NCI-H1417 treated with DMSO at 0.1 percent for 48 hours (cell line): ENCODE measurements at places on chromosomes 16 and 17.

- no peak for DNase-seq
These were observed 14.6 kb downstream of the RSL1D1 start for GRCh38 chr16:11836650-11837244.

DNA sequence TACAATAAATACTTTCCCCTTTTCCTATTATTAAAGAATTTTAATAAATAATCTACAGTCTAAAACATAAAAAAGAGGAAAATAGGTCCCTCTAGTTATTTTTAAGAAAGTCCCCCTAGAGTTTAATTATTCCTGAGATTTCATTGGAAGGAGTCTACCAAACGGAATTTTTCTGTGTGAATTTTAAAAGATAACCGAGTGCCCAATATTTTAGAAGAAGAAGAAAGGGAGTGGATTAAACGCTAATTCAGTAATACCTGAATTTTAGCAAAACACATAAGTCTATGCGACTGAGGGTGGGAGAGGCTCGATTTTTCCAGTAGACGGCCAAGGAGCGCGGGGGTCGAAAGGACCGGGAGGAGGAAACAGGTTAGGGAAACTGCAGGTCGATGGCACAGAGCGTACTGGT lies 2.2 kb downstream of the HOXB2 start:
- no peak for DNase-seq

DNA sequence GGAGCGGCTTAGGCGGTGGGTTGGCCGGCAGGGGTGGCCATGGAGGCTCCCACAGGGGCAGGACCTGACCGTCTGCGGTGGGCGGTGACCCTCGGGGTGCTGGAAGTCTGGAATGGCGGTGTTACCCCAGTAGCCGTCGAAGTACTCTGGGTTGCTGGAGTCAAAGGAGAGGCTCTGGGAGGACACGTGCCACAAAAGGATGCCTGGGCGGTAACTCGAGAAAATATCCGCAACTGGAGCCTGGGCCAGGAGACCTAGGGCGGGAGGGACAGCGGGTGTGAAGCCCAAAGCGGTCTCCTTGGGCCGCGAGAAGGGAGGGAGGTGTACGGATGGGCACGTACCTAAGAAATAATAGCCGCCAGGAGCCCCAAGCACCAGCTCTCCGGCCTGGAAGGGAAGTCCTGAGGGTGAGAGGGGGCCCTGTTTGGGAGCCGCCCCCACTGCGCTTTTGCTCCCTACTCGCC lies 4.6 kb downstream of the ITGA2B start:
- no peak for DNase-seq

- DNase-seq = no peak
These were observed 9.4 kb downstream of the ABCC1 start for GRCh38 chr16:15958703-15959348.

GRCh38 chr17:7848131-7848579 lies 6.7 kb upstream of the TMEM88 start:
- DNase-seq = no peak

DNA sequence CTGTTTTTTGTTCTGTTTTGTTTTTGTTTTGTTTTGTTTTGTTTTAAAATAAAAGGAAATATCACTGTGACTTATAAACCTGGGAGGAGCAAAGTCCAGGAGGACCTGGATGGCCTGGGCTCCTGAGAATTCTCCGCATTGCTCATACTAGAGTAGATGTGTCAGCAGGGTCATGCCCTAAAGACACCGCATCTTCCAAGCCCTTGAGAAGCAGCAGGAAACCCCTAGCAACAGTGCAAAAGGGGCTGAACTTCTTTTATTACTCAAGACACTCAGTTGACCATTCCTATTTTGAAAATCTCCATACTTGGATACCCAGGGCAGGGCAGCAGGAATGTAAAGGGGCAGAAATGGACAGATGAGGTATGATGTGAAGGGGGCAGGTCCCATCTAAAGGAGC lies 51.8 kb downstream of the SYT17 start:
- no peak for DNase-seq

DNA sequence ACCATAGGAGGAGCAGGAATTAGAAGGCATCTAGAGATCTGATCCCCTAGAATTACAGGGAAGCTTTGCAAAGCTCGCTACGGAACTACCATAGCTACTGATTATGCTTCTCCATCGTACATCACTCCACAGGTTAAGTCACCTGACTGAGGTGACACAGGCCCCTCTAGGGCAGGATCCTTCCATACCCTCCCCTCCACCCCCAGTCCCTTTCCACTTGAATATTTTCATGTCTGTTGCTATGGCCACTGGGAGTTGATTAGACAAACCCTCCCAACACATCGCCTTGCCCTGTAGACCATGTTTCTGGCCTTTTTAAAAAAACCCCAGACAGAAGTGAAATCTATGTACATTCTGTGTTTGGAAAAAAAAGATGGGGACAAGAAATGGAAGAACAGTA lies 287.1 kb downstream of the SOX9 start:
- no peak for DNase-seq

GRCh38 chr16:67770346-67770991 lies 35.9 kb downstream of the RANBP10 start:
- DNase-seq = no peak

GRCh38 chr17:76633628-76634328 lies 9.8 kb downstream of the ST6GALNAC1 start:
- DNase-seq = no peak
